ENCODE measurements at places on chromosomes 7 and 10.

DNA sequence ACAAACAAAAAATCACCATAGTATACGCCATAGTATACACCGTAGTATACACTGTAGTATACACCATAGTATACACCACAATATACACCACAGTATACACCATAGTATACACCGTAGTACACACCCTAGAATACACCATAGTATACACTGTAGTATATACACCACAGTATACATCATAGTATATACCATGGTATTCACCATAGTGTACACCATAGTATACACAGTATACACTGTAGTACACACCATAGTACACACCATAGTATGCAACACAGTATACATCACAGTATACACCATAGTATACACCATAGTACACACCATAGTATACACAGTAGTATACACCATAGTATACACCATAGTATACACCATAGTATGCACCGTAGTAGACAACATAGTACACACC is 157.6 kb upstream of the ADARB2 start:
- no peak for DNase-seq

DNA sequence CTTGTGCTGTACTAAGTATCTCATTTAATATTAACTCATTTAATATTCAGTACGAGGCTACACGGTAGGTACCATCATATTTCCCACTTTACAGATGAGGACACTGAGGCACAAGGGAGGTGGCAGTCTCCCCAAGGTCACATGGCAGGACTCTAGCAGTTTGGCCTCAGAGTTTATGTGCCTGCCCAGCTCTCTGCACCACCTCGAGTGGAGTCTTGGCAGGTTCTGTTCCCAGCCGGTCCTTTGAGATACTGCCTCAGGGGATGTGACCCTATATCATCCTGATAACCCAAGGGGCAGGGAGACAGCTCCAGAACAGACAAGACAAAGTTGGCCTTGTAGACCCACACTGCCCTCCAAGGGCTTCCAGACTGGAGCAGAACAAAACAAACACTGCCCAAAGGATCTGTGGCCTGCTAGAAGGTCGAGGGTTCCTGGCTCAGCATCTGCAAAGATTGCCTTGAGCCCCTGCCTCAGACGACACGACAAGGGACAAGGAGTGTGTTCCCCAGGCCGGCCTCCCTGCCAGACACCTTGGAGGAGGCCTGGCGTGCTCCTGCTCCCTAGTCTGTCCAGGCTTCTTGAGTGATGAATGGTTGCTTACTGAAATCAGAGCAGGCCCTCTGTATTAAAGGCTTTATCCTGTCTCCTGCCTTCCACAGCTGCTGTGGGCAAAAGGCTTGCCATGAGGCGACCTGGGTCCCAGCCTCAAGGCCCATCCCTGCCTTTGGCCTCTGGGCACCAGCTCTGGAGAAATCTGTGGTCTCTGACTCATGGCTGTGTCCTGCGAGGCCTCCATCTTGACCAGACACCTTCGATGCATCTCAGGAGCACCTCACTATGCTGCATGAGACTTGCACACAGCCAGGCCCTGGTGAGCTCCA is 3.9 kb upstream of the PWWP2B start:
- DNase-seq: no peak

- no peak for DNase-seq
Observed at GRCh38 chr7:30841025-30841735, 70.0 kb downstream of the MINDY4 start.

DNA sequence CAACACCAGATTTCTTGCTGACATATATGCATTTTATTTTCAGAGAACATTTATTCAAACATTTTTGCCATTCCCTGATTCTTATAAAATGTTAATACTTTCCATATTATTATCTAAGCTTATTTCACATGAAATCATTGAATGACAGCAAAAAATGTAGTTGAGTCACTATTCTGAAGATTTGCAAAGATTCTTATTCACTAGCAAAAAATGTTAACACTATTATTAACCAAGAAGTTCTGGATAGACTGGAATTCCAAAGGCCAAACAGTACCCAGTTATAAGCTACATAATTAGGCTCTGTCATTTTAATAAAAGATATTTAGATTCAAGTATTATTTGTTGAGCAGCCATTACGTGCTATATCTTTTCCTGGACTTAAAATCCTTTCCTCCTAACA is 4.3 kb downstream of the GSTO2 start:
- DNase-seq: no peak
